ENCODE measurements at places on chromosomes 5 and 9.

GRCh38 chr5:148011398-148012137 is 52.2 kb upstream of the SPINK5 start:
- DNase-seq, result no peak

GRCh38 chr5:160506006-160507004 is 84.7 kb downstream of the PTTG1 start:
- peak; percentile 68 for DNase-seq

- no peak for DNase-seq
Measured at GRCh38 chr9:132479733-132480132, 69.7 kb downstream of the CFAP77 start.

- no peak for DNase-seq
Measured at GRCh38 chr5:143749581-143750205, 62.3 kb upstream of the HMHB1 start.

DNA sequence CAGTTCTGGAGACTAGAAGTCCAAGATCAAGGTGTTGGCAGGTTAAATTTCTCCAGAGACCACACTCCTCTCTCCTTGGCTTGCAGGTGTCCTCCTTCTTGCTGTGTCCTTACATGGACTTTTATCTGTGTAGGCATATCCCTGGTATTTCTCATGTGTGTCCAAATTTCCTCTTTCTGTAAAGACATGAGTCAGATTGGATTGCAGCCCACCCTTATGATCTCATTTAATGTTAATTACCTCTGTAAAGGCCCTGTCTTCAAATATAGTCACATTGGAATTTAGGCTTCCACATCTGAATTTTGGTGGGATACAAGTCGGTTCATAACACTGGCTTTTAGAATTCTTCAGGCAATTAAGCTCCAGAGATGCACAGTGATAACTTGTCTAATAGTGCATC is 322.2 kb upstream of the GRIA1 start:
- DNase-seq, result no peak

DNA sequence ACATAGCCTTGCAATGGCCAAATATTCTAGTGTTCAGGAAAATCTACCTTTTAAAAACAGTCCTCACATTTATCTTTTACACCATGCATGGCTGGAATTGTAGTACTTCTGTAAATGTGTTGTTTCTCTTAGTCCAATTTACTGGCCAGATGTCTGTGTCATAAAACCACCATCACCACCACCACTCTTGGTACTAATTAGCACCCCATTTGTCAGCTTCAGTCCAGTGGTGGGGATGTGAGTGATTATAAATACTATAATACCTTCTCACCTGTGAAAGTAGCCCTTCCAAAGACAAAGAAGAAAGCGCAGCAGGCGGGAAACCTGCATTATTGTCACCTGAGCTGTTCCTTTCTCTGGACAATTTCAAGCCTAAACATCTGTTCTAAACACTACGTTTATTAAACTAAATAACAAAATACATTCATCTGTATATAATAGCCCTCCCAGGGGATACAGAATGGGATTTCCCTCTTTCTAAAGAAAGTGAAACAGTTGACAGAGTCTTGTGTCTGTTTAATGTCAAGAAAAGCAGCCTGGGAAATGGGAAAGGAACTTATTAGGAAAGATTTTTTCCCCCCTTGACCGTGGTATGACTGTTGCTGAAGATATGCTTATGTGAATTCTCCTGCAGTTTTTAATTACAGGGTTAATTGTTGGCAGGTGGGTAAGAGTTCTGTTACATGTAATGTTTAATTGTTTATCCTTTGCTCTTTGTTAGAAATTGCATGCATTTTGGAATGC is 144.5 kb upstream of the NUDT12 start:
- DNase-seq, result no peak

GRCh38 chr5:173764332-173765028 is 123.7 kb upstream of the CPEB4 start:
- DNase-seq, result no peak

- no peak for DNase-seq
Measured at GRCh38 chr5:135129307-135129706, 95.3 kb upstream of the PITX1 start.

DNA sequence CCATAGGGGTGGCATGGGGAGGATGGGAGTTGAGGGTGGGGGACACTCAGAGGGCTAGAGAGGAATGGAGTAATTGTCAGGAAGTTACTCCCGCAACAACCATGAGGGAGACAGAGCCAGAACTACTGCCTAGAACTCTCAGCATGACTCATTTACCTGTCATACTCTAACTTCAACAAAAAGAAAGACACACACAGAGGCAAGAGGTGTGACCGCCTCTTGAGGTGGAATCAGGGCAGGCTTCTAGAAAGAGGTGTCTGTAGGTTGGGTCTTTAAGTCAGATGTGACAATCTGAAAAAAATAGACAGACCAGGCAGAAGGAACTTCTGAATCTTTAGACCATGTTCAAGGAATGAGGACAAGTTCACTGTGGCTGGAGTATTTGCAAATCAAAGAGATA is 73.4 kb downstream of the GABBR2 start:
- DNase-seq, result no peak

DNA sequence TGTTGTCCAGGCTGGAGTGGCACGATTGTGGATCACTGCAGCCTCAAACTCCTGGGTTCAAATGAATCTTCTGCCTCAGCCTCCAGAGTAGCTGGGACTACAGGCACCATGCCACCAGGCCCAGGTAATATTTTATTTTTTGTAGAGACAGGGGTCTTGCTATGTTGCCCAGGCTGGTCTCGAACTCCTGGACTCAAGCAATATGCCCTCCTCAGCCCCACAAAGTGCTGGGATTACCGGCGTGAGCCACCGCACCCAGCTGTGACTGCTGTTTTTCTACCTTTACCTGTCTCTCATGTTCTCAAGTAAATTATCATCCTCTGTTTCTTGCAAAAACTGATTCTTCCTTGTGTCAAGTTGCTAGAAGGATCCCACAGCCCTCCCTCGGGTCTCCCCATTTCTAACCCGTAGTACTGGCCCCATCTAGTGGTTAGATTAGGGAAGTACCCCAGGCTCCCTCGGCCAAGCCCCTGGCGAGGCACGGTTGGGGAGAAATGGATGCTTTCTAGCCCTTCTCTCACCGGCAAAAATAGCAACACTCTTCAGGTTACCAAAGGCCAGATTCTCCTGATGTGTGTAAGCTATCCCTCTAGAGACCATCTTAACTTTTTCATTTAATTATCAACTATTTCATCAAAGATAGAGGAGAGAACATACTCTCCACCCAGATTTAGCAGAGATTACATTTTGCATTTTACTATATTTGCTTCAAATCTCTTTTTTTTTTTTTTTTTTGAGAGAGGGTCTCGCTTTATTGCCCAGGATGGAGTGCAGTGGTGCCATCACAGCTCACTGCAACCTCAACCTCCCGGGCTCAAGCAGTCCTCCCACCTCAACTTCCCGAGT is 19.2 kb upstream of the TOR1B start:
- DNase-seq, result peak; percentile 45

DNA sequence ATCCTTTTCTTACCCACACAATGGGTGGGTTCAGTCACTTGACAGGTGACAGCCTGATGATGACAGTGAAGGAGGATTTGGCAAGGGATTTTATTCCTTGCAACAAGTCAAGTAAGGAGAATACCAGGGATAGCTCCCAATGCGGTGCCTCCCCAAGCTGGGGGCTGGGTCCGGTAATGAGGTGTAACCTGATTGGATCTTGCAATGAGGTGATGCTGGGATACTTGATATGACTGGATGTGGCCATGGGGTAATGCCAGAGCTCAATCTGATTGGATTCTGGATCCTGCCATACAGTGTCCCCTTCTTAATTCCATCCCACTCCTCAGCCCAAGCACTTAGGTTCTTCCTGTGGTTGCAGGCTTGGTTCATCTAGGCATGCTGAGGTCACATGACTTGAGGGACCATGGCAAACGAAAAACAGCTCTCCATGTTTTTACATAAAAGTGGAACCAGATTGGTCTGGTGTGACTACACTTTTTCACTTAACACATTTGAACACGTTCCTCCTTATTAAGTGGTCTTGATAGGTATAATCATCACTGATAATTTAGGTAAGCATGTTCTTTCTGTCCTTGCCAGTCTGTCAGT is 181.1 kb downstream of the PDZD2 start:
- DNase-seq, result no peak

- DNase-seq, result no peak
Measured at GRCh38 chr9:16640649-16641048, 229.8 kb downstream of the BNC2 start.

DNA sequence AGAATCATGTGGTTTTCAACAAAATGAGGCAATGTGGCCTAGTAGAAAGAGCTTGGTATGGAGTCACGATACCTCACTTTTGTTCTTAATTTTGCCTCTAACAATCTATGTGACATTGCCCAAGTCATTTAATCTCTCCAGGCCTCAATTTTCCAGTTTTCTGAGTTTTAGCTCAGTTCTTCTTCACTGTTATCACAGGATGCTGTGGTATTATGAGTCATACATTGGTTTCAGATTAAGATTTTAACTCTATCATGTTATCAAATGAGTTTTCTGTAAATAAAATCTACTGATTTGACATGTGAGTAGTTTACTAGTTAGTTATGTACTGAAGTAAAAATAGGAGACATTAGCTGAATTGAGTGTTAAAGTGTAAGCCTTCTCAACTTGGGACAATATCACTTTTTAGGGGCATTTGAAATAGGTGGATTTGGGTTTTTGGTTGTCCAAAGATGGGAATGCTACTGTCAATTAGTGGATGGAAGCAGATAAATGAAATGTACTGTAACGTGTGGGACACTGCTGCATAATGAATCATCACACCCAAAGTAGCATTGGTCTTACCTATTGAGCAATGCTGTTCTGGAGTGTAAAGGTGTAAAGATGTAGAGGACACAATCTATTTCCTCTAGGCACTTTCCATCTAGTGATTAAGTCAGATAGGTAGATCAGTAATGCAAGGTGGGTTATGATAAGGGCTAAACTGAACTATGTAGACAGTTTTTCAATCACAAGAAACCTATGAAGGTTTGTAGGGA is 73.3 kb downstream of the NNT start:
- DNase-seq, result no peak

DNA sequence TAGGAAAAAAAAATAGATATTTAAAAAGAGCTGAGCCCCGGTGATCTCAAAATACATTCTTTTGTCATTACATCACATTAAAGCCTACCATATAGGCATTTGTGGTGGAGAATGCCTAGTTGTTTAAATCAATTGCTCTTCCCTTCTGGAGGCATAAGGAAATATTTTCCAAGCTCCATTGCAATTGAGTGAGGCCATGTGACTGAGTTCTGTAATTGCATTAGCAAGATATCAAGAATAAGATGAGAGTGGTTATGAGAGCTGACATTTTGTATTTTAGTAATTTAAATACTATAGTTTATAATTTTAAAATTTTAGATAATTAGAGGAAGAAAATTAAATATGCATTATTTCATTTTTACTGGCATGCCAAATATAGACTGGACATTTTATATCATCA is 1195.9 kb downstream of the DTWD2 start:
- no peak for DNase-seq

DNA sequence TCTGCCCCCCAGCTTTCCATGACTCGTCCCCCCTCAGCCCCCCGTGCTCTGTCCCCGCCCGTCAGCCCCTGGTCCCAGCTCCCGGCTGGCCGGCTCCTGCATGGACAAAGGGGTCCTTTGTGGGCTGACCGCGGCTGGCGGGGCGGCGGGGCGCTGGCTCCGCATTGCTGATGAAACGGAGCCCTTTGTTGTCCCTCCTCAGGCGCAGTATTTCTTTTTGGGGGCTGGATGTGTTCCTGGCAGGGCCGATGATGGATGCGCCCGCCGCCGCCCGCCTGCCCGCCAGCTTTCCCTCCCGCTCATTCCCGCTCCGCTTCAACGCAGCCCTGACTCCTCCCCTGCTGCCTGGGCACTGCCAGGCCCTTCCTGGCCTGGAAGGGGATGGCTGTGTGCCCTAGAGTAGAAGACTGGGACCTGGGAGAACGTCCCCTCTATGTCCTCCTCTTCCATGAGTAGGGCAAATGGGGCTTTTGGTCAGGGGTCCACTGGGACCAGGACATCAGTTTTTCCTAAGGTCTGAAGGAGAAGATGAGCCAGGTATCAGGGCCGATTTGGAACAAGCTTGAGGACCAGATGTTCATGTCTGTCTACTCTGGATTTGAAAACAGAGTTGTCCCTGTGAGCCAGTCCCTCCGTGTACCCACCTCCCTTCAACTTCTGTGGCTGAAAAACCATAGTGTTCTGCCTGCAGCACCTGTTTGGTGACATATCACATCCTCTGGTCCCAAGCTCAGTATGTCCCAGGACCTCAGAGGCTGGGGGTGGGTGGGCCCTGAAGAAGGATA is 29.0 kb downstream of the CXXC5 start:
- DNase-seq, result no peak

- DNase-seq, result no peak
Measured at GRCh38 chr5:619444-619843, 7.3 kb downstream of the CEP72 start.

- DNase-seq, result no peak
Measured at GRCh38 chr5:142096382-142096781, 12.2 kb upstream of the NDFIP1 start.

- no peak for DNase-seq
Measured at GRCh38 chr9:77021291-77021894, 1.9 kb downstream of the FOXB2 start.

DNA sequence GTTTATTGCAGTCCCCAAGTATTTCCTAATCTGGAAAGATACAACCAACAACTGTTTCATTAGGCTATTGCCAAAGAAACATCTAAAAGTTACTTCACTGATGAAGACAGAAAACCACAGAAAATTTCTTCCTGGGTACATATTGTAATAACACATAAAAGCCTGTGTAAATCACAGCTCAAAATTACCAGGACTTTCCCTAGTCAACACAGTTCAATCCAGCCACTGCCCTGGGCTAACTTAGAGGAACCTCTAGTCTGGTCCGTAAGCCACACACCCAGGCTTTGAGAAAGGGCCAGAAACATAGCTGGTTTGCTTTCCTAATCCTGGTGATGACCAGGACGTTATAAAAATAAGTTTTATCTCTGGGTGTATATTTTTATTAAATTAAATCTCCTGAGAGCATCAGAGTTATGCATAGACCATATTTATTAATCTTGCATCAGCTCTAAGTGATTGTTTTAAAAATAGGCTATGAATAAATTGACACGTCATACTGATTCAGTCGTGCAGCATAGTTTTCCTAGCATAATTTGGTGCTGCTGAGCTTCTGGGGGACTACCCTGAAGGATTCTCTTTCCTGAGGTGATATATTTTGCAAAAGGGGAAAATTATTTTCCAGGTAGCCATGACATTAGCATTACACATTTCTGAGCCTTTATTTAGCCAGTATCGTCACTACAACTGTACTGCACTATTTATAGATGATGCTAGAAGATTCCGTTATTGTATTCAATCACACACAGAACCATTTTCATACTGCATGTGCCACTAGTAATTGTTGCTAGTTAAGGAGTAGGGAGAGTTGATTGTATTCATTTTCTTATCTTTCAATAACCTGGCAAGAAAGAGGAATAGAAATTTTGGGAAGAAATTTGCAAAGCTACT is 12.6 kb upstream of the MUSK start:
- no peak for DNase-seq

GRCh38 chr5:89309268-89309667 is 426.3 kb upstream of the MEF2C start:
- no peak for DNase-seq

- DNase-seq, result no peak
Measured at GRCh38 chr5:151034422-151035379, 14.3 kb downstream of the GPX3 start.
